Thyroid gland (tissue), 4 donors: ENCODE measurements at places on chromosomes 16 and 17. TPM values are rescaled to one million over a fixed set of nuclear protein-coding genes. Genes with fewer than 3 reads are reported as not detected.

The TIMP2 gene
- total RNA-seq = 71.2 TPM

The MAPT gene
- total RNA-seq = 1.0 TPM

The P3H4 gene
- total RNA-seq = 24.5 TPM

The PPP4C gene
- total RNA-seq = 54.2 TPM

The SCGB1C2 gene
- not detected for total RNA-seq

The ADAMTS18 gene
- not detected for total RNA-seq

The NTN1 gene
- total RNA-seq = 9.2 TPM

The BMERB1 gene
- 22.2 TPM for total RNA-seq

GRCh38 chr17:81043725-81044427 is 8.9 kb downstream of the BAIAP2 start:
- DNase-seq = peak; percentile 97
- H3K4me3 ChIP-seq = no peak overlapping the region
- H3K27ac ChIP-seq = peak overlapping the region; percentile 89
- H3K27me3 ChIP-seq = no peaks in the 10 kb centered on the region
- peaks cover 83% of the 10 kb centered on the region for H3K4me1 ChIP-seq

GRCh38 chr17:81237591-81238489 is 1.0 kb downstream of the TEPSIN start:
- peak overlapping the region; percentile 64 for H3K4me3 ChIP-seq
- H3K36me3 ChIP-seq = no peaks in the 10 kb centered on the region
- no peaks in the 10 kb centered on the region for H3K27me3 ChIP-seq
- no peak for DNase-seq
- peaks cover 22% of the 10 kb centered on the region for H3K4me1 ChIP-seq
- H3K27ac ChIP-seq = no peak overlapping the region

- H3K27ac ChIP-seq = peak within 1 kb of the TSS; percentile 95
- DNase-seq = peak; percentile 100
- peaks cover 8% of the 10 kb centered on the region for H3K4me1 ChIP-seq
- H3K4me3 ChIP-seq = peak within 1 kb of the TSS; percentile 86
- no peaks in the 10 kb centered on the region for H3K36me3 ChIP-seq
Observed at GRCh38 chr17:29389982-29390850, at the start of gene TAOK1. Gene TAOK1, plus strand, starts transcription at chr17:29390363. Its CDS starts 61,186 bp downstream, at chr17:29451549.

DNA sequence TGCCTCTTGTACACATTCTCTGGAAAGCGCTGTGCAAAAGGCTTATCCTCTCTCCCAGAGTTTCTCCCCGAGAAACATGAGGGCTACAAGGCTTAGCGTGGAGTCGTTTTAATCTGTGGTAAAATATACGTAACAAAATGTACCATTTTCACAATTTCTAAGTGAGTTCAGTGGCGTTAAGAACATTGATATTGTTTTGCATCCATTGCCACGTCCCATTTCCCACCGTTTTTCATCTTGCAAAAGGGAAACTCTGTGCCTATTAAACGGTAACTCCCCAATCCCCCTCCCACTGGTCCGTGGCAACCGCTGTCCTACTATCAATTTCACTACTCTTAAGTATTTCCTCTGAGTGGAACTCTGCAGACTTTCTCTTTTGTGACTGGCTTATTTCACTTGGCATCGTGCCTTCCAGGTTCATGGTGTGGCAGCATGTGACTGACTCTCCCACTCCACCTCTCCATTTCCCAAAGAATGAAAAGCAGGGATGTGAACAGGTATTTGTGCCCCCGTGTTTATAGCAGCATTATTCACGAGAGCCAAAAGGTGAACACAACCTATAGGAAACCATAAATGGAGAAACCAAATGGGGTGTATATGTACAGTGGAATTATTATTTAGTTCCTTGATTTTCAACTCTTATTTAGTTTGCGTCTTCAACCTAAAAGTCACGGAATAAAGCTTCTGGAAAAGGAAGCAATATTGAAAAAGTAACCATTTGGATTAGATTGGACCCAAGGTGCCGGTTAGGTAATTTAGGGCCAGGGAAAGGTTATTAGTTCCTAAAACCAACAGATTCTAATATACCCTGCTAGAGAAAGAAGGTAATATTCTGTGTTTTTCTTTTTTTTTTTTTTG is 1.1 kb upstream of the USP32 start:
- peak overlapping the region; percentile 93 for H3K27ac ChIP-seq
- H3K4me3 ChIP-seq = peak overlapping the region; percentile 63
- H3K36me3 ChIP-seq = no peaks in the 10 kb centered on the region
- DNase-seq = peak; percentile 69

DNA sequence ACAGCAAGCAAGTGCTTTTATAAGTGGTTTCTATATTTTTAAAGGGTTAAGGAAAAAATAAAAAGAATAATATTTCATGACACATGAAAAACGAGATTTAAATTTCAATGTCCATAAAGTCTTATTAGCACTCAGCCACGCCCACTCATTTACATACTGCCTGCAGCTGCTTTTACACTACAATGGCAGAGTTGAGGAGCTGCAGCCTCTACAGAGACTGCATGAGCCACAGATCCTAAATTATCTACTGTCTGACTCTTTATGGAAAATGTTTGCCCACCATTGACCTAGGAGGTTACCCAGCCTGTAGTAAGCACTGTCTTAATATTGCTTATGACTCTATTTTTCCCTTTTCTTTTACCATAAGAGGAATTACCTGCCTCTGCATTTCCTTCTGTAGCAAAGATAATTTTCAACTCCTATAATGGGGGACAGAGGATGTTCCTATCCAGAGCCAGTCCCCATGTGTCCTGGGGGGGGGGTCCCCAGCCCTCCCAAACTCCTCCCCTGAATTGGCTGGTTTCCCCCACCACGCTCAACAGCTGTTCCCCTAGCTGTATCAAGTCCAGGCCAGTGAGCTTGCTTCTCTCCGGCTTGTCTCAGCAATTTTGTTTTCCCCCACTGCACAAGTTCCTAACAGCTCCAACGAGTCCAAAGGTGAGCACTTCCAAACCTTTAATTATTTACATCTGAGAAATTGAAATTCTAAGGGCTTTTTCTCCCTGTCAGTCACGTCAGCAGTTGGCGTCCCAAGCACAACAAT is 139.4 kb upstream of the ERCC4 start:
- H3K36me3 ChIP-seq = no peaks in the 10 kb centered on the region
- H3K27me3 ChIP-seq = no peaks in the 10 kb centered on the region
- H3K4me1 ChIP-seq = no peaks in the 10 kb centered on the region
- no peak overlapping the region for H3K4me3 ChIP-seq
- H3K27ac ChIP-seq = no peak overlapping the region

DNA sequence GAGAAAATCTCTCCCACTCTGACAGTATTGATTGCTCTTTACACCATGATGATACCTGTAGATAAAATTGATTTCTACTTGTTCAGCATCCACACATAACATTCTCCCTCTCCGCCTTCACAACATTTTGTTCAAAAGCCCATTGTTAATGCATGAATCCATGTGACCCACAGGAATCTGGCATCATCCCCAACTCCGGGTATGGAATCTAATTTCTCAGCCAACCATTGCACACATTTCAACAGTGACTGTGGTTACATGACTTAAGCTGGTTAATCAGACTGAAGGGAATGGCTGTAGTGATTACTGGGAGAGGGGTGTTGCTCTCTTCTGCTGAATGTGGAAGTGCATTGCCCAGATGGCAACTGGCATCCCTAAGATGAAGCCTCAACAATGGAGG is 161.4 kb upstream of the C16orf82 start:
- no peak for DNase-seq
- no peaks in the 10 kb centered on the region for H3K27me3 ChIP-seq
- no peaks in the 10 kb centered on the region for H3K36me3 ChIP-seq
- H3K4me3 ChIP-seq = no peak overlapping the region

GRCh38 chr17:13984956-13985355 is 84.3 kb upstream of the COX10 start:
- no peak overlapping the region for H3K4me3 ChIP-seq
- no peaks in the 10 kb centered on the region for H3K27me3 ChIP-seq
- no peaks in the 10 kb centered on the region for H3K36me3 ChIP-seq
- H3K4me1 ChIP-seq = no peaks in the 10 kb centered on the region
- DNase-seq = no peak

DNA sequence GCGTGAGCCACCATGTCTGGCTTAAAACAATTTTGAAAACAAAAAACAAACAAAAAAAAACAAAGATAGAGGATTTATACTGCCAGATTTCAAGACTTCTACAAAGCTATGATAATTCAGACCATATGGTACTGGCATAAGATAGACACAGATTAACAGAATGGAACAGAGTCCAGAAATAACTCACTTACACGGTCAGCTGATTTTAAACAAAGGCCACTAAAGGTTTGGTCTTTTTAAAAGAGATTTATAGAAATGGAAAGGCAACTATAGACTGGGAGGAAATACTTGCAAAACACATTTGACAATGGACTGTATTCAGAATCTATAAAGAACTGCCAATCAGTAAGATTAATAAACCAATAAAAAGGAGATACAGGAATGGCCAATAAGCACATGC is 48.6 kb upstream of the MNT start:
- H3K36me3 ChIP-seq = no peaks in the 10 kb centered on the region
- H3K4me1 ChIP-seq = no peaks in the 10 kb centered on the region
- no peak overlapping the region for H3K4me3 ChIP-seq
- no peak for DNase-seq

DNA sequence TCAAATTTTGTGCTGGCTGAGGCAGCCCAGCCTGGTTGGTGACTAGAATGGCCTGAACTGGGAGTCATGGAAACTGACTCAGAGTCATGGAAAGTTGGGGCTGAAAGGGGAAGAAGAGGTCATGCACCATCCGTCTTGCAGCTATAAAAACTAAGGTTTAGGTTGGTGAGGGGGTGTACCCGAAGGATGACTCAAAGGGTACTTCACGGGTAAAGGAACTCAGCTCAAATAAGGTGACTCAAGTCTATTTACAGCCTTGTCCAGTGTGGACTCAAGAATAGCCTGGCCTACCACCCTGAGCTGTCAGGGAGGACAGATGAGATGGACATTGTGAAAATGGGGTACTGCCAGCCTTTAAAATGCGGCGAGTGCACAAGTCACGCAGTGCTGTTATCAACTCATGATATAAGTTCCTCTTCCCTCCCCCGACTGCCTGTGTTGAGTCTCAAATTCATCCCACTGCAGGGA is 18.6 kb downstream of the CD300LB start:
- DNase-seq = no peak
- no peaks in the 10 kb centered on the region for H3K4me1 ChIP-seq
- H3K27me3 ChIP-seq = no peaks in the 10 kb centered on the region
- H3K4me3 ChIP-seq = no peak overlapping the region

- no peak overlapping the region for H3K27ac ChIP-seq
- H3K4me1 ChIP-seq = no peaks in the 10 kb centered on the region
- H3K4me3 ChIP-seq = no peak overlapping the region
- no peak for DNase-seq
- no peaks in the 10 kb centered on the region for H3K27me3 ChIP-seq
Observed at GRCh38 chr16:23537390-23537789, 19.8 kb downstream of the EARS2 start.

- H3K36me3 ChIP-seq = peaks cover 7% of the 10 kb centered on the region
- no peak overlapping the region for H3K4me3 ChIP-seq
- H3K4me1 ChIP-seq = peaks cover 44% of the 10 kb centered on the region
- H3K27me3 ChIP-seq = no peaks in the 10 kb centered on the region
Observed at GRCh38 chr17:57983446-57983845, 4.6 kb downstream of the VEZF1 start.

GRCh38 chr17:8448310-8448709 is 12.6 kb downstream of the NDEL1 start:
- no peak overlapping the region for H3K27ac ChIP-seq
- peaks cover 42% of the 10 kb centered on the region for H3K36me3 ChIP-seq
- no peak for DNase-seq
- no peaks in the 10 kb centered on the region for H3K27me3 ChIP-seq
- no peak overlapping the region for H3K4me3 ChIP-seq
- no peaks in the 10 kb centered on the region for H3K4me1 ChIP-seq

GRCh38 chr17:66422186-66422585 is 119.8 kb downstream of the PRKCA start:
- DNase-seq = no peak
- H3K36me3 ChIP-seq = no peaks in the 10 kb centered on the region
- no peaks in the 10 kb centered on the region for H3K4me1 ChIP-seq
- no peak overlapping the region for H3K27ac ChIP-seq

GRCh38 chr17:40975516-40975915 is 8.6 kb downstream of the KRT40 start:
- no peak overlapping the region for H3K4me3 ChIP-seq
- no peak overlapping the region for H3K27ac ChIP-seq
- H3K4me1 ChIP-seq = no peaks in the 10 kb centered on the region
- no peak for DNase-seq
